ENCODE measurements at places on chromosomes 3 and 15.

- no peak for DNase-seq
Observed at GRCh38 chr3:101184111-101184510, 136.3 kb downstream of the IMPG2 start.

GRCh38 chr3:128995737-128996136 lies 1.9 kb upstream of the CFAP92 start:
- no peak for DNase-seq

DNA sequence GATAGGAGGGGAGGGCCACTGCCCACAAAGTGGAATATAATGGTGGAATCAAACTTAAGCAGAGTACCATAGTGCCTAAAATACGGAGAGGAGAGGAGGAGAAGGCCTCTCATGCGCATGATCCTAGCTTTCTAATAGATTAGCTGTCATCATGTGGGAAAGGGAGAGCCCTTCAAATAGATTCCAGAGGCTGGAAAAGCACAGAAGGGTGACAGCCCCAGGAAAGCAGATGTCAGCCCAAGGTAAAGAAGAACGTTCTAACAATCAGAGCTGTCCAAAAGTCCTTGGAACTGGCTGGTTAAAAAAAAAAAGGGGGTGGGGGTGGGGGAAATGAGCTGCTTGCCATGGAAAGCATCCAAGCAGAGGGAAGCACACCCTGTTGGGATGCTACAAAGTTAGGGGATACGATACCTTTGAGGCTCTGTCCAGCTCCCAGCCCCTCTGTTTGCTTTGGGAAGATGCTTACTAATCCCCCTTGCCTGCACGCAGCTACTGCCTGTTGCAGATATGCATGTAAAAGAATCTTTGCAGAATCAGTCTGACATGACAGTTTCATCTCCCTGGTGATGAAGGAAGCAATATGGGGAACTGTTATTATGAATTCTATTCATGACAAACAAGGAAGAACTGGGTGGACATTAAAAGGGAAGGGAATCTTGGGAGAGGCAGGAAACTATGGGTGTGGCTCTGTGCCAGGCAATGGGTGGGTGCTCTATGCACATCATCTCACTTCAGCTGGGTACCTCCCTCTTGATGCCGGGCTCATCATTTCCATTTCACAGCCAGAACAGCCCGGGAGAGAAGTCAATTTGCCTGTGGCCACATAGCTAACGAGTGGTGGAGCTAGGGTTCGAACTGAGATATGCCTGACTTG lies 10.1 kb upstream of the LMCD1 start:
- no peak for DNase-seq

- no peak for DNase-seq
Observed at GRCh38 chr3:12679468-12679867, 15.6 kb upstream of the RAF1 start.

DNA sequence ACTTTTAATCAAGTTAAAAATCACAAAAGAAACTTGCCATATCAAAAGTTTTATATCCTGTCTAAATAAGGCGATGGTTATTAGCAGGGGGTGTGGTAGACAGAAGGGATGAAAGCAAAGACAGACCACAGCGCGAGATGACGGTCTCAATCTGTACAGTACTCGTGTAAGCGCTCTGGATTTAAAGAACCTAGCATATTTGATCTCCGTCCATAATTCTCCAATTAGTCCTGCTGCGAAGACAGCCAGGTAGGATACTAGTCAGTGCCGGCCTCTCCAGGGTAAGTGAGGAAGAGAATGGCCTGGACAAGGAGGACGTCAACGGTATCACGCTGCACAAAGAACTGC lies 701 bp downstream of the SGO1 start:
- DNase-seq = no peak

GRCh38 chr3:138761002-138761401 lies 73.7 kb downstream of the PIK3CB start:
- DNase-seq = no peak

Measured in bone marrow (tissue), 2 donors.